ENCODE measurements at places on chromosomes 7 and 10.

GRCh38 chr7:66150471-66150870 is 35.8 kb downstream of the CRCP start:
- no peak for DNase-seq

- DNase-seq: no peak
Measured at GRCh38 chr7:92843034-92843760, 6.8 kb upstream of the CDK6 start.

- no peak for DNase-seq
Measured at GRCh38 chr7:92723943-92724342, 112.4 kb downstream of the CDK6 start.

GRCh38 chr10:103859161-103860086 is 4.0 kb upstream of the SH3PXD2A start:
- DNase-seq: no peak

- DNase-seq: no peak
Measured at GRCh38 chr10:73649876-73650536, 5.8 kb downstream of the SYNPO2L start.

DNA sequence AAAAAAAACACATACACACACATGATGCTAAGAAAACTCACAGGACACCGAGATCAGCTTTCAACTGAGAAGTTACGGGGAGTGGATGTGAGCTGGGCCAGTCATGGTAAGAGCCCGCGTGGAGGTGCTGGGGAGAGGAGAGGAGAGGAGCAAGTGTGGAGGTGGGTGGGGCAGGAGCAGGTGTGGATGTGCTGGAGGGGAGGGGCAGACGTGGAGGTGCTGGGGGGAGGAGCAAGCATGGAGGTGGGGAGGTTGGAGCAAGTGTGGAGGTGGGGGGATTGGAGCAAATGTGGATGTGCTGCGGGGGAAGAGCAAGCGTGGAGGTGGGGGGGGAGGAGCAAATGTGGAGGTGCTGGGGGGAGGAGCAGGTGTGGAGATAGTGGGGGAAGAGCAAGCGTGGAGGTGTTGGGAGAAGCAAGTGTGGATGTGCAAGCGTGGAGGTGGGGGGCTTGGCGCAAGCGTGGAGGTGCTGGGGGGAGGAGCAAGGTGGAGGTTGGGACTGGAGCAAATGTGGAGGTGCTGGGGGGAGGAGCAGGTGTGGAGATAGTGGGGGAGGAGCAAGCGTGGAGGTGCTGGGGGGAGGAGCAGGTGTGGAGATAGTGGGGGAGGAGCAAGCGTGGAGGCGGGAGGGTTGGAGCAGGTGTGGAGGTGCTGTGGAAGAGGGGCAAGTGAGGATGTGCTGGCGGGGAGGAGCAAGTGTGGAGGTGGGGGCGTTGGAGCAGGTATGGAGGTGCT is 24.5 kb upstream of the NCAPG2 start:
- DNase-seq: no peak

GRCh38 chr10:118735294-118735693 is 19.5 kb downstream of the CACUL1 start:
- DNase-seq: no peak

GRCh38 chr10:76206797-76207352 is 775.5 kb downstream of the LRMDA start:
- DNase-seq: no peak

DNA sequence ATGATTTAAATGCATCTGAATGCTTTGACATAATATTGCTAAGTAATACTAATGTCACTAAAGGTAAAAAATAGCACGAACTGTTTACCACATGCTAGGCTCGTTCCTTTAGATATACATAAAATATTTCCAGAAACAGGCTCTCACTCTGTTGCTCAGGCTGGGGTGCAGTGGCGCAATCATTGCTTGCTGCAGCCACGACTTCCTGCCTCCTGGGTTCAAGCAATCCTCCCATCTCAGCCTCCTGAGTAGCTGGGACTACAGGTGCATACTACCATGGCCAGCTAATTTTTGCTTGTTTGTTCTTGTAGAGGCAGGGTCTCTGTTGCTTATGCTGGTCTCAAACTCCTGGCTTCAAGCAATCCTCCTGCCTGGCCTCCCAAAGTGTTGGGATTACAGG is 183.3 kb downstream of the SGMS1 start:
- no peak for DNase-seq

DNA sequence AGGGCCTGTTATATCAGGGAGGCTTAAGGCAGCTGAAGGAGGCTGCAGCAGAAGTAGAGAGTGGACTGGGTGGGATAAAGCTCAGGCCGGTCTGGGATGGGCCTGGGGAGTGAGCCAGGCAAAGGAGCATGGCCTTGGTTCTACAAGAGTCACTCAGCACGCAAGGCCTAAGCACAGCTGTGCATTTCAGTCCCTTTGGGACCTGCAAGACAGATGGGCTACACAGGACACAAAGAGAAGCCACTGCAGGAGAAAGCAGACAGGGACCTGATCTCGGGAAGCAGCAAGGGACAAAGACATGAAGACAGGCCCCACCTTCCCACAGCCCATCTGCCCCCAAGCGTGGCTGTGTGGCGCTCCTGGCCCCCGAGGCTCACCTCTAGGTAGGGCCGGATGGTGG is 29.4 kb downstream of the RRP12 start:
- no peak for DNase-seq

DNA sequence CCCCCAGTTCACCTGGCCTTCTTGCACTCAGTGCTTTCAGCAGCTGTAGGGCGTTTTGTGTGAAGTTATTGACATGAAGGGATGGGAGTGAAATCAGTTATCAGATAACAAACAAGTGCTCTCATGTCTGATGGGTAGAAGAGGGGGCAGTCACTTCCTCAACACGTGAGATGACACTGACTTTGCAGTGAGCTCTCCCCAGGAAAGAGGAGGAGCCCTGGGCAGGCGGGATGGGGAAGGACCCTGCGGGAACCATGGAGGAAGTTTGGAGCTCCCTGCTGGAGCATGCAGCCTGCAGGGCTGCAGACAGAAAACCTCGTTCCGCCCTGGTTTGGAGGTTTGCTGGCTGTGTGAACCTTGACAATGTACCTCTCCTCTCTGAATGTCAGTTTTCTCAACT is 38.7 kb downstream of the GPR26 start:
- no peak for DNase-seq

DNA sequence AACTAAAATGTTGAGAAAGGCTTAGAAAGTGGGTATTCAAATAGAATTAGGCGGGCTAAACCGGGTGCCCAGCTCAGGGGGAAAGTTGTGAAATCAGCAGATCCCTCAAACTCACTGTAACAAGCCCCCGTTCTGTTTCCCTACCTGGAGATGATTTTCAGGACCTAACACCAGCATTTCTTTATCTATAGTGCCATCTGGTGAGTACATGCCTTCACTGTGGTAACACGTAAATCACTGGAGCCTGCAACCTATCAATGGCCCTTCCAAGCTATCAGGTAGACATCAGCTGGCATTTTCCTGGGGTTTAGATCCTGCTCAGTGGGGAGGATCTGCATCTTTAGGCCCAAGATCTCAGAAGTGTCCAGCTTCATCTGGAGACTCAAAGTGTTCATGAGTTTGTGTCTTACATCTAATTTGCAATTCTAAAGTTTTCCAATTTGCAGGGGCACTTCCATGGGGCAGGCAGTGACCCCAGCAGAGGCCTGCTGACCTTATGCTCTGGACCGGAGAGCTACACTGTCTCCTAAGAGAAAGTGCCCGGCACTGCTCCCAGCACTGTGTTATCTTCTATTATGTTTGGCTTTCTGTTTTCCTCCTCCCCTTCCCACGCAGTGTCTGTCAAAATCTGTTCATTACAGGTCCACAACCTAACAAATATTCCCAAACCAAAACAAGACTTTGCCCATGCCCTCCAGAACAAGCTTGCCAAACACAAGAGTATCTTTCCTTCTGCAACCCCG is 132.5 kb downstream of the LSM5 start:
- no peak for DNase-seq

DNA sequence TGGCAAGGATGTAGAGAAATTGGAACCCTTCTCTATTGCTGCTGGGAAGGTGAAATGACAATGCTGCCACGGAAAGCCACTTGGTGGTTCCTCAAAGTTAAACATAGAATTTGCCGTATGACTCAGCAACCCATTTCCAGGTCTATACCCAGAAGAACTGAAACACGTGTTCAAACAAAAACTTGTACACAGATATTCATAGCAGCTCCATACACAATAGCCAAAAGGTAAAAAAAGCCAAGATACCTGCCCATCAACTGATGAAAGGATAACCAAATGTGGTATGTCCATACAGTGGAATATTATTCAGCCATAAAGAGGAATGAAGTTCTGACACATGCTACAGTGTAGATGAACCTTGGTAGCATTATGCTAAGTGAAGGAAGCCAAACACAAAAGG is 39.1 kb downstream of the LHPP start:
- no peak for DNase-seq

DNA sequence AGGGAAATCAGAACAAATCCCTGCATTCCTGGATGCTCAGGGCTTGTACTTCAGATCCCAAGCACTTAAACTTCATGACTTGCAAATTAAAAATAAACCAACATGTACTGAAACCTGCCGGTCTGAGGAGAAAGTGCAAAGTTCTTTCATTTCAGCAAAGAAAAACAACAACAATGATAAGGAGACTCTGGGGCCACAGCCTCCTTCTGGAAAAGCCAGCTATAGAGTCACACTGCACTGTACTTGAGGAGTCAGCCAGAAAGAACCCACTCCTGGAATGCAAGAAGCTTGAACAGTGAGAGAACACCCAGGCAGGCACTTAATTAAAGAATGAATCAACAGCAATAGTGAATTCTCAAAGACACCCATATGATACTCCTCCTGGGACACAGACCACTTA is 49.7 kb upstream of the TM9SF3 start:
- no peak for DNase-seq

- DNase-seq: no peak
Measured at GRCh38 chr7:98254951-98255610, 3.0 kb upstream of the TECPR1 start.

GRCh38 chr10:1968257-1969033 is 231.1 kb upstream of the ADARB2 start:
- no peak for DNase-seq

DNA sequence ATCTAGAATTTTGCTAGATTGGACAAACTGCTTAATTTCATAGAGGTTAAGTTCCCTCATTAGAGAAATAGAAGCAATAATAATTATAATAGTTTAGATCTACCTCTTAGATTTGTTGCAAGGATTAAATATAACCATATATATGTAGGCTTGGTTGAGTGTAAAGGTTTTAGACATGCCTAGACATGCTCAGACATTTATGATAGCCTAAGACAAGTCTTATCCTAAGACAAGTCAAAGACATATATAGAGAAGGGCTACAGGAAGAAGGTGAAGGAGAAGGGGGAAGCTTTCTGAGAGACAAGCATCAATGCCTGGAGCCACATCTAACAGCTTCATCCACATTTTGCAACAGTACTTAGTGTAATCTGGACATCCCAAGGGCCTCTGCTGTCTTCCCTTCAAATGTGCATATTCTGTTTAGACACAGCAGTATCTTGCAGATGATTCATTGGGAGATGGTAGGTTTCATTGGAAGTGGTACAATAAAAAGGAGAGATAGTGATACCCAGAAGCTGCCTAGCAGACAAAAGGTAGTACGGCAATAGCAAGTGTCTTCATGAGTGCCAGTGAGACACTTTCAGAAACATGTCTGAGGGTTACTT is 146.5 kb downstream of the HGF start:
- no peak for DNase-seq

- no peak for DNase-seq
Measured at GRCh38 chr7:12895296-12895695, 207.9 kb downstream of the ARL4A start.

DNA sequence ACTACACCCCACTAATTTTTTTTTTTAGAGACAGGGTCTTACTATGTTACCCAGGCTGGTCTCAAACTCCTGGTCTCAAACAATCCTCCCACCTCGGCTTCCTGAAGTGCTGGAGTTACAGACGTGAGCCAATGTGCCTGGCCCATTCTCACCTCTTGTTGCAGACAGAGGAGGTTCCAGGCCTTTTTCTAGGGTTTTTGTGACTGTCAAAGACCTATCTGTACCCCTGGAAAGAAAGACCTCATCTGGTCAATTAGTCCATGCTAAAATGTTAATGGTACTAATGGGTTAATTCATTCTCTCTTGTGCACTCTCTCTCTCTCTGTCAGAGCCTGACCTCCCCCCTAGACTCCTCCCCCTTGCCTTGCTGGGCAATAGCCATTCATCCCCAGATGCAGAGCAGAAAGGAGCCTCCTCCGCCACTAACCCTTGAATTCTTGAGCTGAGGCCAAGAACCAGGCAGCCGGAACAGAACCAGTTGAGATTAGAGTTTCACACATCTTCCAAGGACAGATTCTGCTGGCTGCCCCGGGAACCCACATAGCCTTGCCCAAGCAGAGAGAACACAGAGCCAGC is 209.7 kb downstream of the SKIDA1 start:
- DNase-seq: no peak

DNA sequence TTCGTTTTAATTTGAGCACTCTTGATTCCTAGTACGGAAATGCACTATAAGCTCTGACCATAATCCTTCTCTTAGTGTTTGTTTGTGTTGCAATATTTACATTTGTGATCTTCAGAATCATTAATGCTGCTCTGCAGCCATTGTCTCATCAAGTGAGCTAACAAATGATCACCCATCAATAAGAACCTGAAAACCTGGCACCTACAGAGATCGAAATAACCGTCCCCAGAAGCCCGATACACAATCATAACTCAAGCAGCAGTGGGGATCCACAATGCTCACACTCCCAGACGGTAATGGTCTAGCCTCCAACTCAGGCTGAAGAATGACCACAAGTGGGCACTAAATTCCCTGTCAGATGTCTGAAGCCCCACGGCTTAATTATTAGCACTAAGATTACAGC is 156.0 kb upstream of the NFE2L3 start:
- no peak for DNase-seq

- no peak for DNase-seq
Measured at GRCh38 chr7:29091715-29092114, 54.6 kb downstream of the CPVL start.

GRCh38 chr10:24965051-24965450 is 12.6 kb upstream of the PRTFDC1 start:
- no peak for DNase-seq

- no peak for DNase-seq
Measured at GRCh38 chr7:149007611-149008010, 20.7 kb downstream of the PDIA4 start.

DNA sequence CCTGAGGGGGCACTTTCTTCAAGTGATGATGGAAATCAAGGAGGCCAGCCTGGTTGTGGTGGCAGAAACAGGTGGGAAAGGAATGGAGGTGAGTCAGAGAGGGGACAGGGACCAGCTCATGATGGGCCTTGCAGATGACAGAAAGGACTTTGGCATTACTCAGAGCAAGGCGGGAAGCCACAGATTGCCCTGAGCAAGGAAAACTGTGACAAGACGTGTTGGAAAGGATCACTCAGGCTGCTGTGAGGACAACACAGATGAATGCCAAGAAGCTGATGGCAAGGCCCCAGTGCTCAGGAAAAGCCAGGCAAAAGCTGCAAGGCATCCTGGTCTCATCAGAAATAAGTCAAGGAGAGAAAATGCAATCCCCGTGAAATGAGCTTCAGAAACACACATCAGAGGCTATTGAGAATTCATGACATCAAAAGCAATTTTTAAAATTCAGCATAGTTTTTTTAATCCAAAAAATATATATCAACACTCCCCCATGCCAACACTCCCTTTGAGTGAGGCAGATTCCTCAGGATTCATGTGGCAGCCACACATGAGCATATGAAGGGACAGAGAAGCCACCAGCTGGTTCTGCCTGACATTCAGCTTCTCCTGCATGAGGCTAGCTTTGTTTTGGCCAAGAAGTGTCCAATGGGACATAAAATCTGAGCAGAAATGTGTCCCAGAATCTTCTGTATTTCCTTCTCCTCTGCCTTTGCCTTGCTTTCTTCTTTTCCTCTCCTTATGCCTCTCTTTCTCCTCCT is 244.5 kb upstream of the MYO3A start:
- no peak for DNase-seq
